RCC 7860 (cell line): ENCODE measurements at places on chromosomes 16 and 17.
A peak's percentile ranks its signal among the peaks of the same experiment; 100 is the strongest.

DNA sequence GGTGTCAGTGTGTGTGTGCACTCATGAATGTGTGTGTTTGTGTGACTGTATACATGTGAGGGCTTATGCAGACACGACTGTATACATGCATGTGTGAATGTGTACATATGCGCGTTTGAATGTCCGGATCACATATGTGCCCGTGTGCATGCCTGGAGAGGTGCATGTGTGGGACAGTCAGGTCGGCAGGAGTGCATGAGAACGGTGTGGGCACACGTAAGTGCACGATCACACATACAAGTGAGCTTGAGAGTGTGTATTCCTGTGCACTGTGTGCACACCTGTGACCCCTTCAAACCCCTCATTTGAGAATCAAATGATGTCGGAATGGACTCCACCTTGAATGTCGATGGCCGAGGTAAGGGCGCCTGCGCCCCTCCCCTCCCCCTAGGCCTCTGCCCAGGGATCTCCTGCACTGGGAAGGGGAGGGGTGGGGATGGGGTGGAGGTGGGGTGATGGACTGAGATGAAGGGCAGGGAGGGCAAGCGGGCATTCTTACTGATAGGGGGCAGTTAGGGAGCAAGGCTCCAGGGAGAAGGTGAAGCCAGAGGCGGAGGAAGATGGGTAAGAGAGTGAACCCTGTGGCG, 601 bp upstream of the NGFR start:
- no peak for DNase-seq

- DNase-seq, result no peak
These were observed 34.4 kb upstream of the DNAH17 start for GRCh38 chr17:78611607-78612006.

DNA sequence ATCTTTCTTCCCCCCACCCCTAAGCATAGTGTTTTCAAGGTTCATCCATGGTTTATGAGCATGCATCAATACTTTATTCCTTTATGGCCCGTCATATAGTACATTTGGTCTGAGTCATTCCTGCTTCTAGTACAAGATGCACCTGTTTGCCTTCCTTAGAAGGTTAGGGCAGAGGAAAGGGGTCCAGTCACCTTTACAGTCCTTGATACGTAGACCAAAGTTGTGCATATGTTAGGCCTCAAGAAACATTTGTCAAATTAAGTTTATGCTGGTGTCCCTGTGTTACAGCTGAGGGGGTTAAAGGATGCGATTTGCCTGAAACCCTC, 1.4 kb downstream of the CYB5D2 start:
- DNase-seq, result no peak

GRCh38 chr16:12395268-12395667, 408.4 kb downstream of the CPPED1 start:
- DNase-seq, result no peak

GRCh38 chr16:87040169-87041117, 276.7 kb downstream of the C16orf95 start:
- no peak for DNase-seq

DNA sequence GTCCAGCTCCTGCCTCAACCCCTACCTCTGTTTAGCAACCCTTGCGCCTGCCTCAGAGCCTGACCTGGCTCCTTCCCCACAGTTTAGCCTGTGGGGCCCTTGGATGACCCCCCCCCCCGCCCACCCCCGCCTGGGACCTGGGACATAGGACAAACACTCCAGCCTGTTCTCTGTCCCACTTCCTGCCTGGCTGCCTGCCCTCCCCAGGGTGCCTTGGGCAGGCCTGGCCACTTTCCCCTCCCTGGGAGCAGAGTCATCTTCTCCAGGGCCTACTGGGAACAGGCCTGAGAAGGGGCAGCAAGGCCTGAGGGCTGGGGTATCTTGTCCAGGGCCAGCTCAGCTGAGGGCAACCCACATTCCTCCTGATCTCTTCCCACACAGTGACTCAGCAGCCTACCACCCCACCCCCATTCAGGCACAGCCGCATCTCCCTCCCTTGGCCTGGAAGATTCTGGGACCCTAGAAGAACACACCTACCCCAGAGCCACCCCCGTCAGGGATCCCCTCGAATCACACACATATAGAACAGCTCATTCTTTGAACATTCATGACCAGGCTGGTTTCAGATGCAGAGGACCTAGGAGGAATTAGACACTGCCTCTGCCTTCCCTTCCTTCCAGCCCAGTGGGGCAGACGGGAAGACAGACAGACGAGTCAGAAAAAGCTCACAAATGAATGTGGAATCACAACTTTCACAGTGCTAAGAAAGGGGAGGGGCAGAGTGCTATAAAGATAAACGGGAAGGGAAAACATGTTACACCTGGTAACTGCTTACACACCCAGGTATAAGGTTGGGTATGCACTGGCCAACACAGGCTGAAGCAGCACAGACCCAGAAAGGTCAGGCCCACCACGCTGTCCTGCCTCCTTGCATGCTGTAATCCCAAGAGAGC, 6.0 kb downstream of the FHOD1 start:
- peak; percentile 96 for DNase-seq

DNA sequence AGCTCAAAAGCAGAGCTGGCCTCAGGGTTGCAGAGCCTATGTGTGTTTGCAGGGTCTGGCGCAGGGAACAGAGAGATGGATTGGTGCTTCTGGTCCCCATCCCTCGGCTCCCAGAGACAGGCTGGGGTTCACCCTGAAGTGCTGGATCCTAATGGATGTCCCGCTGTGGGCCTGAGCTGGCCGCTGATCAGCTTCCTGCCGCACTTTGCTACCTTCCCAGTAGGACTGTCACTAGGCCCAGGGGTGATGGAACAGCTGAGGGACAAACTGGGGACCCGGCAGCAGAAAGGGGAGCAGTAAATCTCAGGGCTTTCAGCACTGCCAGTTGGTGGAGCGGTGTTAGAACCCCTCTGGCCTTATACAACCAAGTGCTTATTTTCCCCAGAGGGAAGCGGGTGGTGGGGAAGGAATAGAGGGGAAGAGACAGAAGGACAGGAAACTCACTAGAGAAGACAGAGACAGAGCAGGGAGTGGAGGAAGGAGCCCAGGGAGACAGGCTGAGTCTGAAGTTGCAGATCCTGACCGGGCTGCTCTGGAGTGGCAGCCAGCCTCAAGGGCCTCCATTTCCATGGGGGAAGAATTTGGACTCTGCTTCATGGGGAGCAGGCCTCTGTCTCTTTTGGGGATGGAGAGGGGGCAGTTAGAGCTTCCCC, 78.6 kb downstream of the MRM1 start:
- DNase-seq, result no peak

DNA sequence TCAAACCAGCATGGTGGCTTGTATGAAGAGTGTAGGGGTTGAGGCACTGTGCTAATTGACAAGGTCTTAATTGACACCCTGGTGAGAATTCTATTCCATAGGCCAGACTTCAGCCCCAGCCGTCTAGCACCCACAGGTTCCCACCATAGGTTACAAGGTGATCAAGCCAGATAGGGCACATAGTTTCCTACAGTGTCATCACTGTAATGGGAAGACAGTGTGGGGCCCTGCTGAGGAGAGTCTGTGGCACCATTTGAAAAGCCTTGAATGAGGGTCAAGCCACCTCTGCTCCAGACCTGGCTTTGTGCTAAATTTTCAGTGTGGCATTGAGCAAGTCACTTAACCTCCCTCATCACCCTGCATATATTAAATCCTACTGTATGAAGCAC, 36.2 kb downstream of the YPEL2 start:
- DNase-seq, result no peak

DNA sequence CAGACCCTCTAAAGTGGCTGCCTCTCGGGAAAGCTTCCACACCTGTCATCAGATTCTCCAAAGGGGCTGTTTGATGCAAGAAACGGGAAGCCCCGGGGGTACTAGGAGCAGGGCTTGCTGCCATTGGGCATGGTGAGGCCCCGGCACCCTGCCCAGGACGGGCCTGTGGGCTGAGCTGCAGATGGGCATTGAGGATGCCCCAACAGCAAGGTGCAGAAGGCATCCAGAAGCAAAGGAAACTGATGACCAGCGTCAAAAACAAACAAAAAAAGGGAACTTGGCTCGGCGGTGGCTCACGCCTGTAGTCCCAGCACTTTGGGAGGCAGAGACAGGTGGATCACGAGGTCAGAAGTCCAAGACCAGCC, 1.5 kb upstream of the LIMD2 start:
- DNase-seq, result no peak

DNA sequence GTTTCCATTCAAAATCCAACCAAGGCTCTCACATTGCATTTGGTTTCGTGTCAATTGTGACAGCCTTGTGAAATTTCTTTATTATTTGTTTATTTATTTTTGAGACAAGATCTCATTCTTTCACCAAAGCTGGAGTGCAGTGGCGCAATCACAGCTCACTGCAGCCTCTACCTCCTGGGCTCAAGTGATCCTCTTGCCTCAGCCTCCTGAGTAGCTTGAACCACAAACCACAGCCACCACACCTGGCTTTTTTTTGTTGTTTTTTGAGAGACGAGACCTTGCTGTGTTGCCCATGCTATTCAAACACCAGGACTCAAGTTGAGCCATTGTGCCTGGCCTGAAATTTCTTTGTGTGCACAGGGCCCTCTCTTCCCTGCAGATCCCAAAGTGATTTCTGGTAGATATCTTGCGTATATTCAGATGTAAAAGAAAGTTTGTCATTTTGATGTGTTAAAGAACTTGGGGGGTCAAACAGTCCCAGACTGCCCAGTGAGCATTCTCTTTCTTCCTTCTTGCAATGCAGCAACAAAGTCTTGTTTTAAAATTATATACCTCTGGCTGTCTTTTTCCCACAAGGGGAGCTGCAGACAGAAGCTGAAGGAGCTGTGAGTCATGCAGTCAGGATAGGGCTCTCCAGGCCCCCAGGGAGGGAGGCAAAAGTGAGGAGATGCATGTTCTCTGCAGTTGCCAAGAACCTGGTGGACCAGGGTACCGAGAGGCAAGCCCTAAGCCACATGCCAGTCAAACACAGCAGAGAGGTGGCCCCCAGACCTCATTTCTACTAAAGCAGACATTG, 15.5 kb upstream of the USP22 start:
- DNase-seq, result no peak

GRCh38 chr17:18327556-18327955, 12.5 kb downstream of the SMCR8 start:
- DNase-seq, result no peak

DNA sequence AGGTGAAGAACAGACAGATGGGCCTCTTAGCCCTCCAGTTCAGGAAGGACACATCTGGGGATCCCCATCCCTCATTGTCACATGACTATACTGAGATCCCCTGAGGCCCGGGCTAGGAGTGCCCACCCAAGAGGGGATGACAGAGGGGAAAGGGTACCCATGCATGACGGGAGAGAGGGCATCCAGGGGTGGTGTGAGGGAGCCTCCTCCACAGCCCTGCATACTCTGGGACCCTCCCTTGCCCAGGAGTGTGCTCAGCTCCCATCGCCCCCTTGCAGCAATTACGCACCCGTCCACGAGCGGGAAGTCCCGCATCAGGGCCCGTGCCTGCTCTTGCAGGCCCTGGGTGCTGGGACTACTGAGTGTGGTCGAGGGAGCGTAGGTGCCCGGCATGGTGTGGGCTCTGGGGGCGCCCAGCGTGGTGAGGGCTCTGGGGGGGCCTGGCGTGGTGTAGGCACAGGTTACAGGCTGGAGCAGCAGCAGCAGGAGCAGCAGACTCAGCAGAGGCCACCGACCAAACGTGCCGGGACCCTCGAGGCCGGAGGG, 6.5 kb downstream of the DPEP2 start:
- no peak for DNase-seq

GRCh38 chr16:86459266-86459665, 51.1 kb upstream of the FOXF1 start:
- no peak for DNase-seq

DNA sequence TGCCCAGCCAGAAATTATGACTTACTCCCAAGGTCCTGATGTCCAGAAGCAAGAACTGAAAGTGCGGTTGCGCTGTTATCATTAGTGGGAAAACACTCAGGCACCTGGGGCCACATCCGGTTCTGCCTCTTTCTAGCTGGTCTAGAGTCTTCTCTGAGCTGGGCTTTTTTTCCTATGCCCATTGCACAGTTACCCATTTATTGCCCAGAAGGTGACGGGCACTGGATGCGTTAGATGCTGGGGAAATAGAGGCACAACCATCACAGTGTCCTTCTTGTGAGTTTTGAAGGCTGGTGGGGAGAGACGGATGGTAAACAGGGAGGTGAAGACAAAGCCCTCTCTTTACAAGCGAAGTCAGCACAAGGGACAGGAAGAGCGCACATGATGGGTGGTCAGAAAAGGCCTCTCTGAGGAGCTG, 37.7 kb downstream of the PLCG2 start:
- no peak for DNase-seq

GRCh38 chr16:22874394-22874793, 60.4 kb downstream of the HS3ST2 start:
- no peak for DNase-seq

GRCh38 chr17:42527932-42528331, 8.1 kb upstream of the NAGLU start:
- DNase-seq, result no peak
